ENCODE measurements at places on chromosomes 6 and 20. TPM values are rescaled to one million over a fixed set of nuclear protein-coding genes. Genes with fewer than 3 reads are reported as not detected.

Gene PNPLA1
- 0.20 TPM for total RNA-seq

- peak; percentile 31 for ATAC-seq
Observed at GRCh38 chr6:46491628-46492547, 639 bp upstream of the RCAN2 start.

GRCh38 chr6:4270776-4271175 is 135.4 kb upstream of the ECI2 start:
- peak; percentile 51 for ATAC-seq

Gene FKBP1C
- total RNA-seq = not detected

GRCh38 chr6:149854532-149854931 is 9.6 kb downstream of the LRP11 start:
- peak; percentile 80 for ATAC-seq

GRCh38 chr6:5425267-5425666 is 164.0 kb downstream of the FARS2 start:
- ATAC-seq = no peak

Gene PSMB9
- 11.7 TPM for total RNA-seq

Gene VNN1
- 0.12 TPM for total RNA-seq

GRCh38 chr6:129771678-129772077 is 61.7 kb upstream of the ARHGAP18 start:
- ATAC-seq = no peak

DNA sequence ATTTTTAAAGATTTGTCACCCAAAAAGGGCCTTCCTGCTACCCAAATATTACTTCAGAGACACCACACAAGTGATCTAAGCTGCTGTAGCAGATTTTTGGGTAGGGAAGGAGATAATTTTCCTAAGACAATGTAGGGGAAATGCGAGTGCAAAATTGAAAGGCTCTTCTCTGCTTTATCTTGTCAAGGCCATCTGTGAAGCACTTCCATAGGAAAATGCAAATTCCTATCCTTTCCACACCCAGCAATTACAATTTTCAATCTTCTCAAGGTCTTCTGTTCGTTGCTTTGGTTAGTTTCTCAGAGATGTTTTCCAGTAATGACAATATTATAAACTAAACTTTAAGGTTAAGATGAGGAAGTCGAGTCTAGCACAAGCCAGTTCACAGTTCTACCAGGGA is 53.4 kb downstream of the HDGFL1 start:
- ATAC-seq = no peak

DNA sequence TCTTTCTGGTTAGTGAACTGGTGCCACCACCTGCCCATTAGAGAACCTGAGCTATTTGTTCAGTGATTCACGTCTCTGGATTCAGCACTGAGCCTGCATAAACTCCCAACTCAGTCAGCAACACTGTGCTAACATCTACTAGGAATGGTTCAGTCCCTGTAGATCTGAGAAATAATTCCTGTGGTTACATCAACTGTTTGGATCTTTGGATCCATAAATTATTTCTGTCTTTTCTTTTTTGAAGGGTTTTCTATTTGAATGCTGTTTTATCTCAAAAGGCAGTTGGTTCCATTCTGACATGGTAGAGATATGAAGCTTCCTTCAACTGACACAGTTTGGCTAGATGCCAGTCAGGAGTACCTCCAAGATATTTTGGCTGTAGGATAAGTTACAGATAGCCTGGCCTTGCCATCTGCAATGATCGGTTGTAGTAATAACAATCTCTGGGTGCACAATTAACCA is 125.9 kb downstream of the TRMT11 start:
- peak; percentile 49 for ATAC-seq

DNA sequence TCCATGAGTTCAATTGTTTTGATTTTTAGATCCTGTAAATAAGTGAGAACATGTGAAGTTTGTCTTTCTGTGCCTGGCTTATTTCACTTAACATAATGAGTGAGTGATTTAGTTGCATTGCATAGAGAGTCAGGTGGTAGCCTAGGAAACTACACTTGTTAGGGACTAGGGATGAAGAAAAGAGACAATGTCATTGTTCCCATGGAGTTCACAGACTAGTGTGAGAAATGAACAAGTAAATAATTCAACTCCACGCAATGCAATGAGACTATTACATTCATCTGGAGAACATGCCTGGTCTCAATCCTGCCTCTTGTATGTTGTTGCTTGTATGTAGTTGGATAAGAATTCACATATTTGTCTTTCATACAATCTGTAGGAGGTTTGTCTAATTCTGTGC is 76.3 kb upstream of the B3GAT2 start:
- ATAC-seq = no peak

DNA sequence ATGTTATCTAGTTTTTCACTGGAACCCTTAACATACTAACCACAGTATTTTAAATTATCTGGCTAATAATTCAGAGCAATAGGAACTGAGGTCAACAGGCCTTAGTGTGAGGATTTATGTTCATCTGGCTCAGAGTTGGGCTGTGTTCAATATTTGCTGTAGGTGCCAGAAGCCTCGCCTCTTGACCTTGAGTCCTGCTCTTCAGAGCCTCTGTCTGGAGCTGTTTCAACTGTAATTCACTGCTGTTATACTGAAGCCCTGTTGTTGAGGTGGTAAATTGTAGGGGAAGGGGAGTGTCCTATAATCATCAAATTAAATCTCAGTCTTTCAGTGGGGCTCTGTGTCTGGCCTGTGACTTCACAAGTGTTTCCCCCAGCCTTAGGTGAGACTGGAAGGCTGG is 184.4 kb downstream of the CDH26 start:
- no peak for ATAC-seq

Gene HSD17B8
- total RNA-seq = 27.3 TPM

Gene TMX4
- total RNA-seq = 18.9 TPM

DNA sequence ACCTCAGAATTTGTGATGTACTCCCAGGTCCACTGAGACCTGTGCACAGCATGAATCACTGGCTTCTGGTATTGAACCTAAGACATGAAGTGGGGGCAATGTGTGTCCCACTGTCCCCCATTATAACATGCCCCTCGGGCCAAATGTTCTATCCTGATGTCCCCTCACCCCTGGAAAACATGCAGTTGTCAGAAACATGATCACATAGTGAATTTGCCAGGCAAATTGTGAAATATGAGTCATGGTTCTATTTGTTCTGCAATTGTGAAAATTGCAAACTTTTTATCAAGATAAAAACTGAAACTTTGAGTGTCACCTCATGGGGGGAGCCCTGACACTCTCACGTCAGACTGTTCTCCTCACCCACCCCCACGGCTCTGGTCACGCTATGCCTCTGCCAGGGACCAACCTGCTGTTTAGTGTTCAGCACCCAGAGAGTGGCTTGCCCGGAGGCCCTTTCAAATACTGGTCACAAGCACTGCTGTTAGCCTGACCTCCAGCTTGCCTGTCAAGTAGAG is 305.3 kb downstream of the CLIC5 start:
- peak; percentile 19 for ATAC-seq

GRCh38 chr6:136510299-136510698 is 39.9 kb downstream of the MAP7 start:
- no peak for ATAC-seq

Gene GATA5
- not detected for total RNA-seq

GRCh38 chr6:157091856-157092460 is 231.4 kb downstream of the TMEM242 start:
- ATAC-seq = no peak

- no peak for ATAC-seq
Observed at GRCh38 chr20:62346398-62347150, 20.5 kb downstream of the LAMA5 start.

Gene FABP7
- total RNA-seq = not detected

- no peak for ATAC-seq
Observed at GRCh38 chr6:113344969-113345368, 512.2 kb upstream of the MARCKS start.

- ATAC-seq = no peak
Observed at GRCh38 chr6:42509765-42510164, 54.1 kb upstream of the UBR2 start.

Gene DOK5
- 0.12 TPM for total RNA-seq

DNA sequence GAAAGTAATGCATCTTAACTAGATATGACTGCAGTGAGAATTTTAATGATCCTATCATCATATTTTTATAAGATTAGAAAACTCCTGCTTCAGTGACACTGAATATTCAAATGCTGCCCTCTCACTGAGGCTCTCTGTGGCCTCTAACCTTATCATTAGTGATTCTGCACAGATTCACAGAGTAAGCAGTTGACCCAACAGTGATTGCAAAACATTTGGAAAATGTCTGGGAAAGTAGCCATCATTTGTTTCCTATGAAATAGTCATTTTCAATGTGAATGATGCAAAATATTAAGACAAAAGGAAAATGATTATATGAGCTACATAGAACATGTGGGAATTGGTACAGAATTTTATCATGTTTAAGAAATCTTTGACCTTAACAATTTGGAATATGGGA is 210.3 kb downstream of the TBX18 start:
- no peak for ATAC-seq

Gene SIGLEC1
- total RNA-seq = 0.80 TPM

- ATAC-seq = no peak
Observed at GRCh38 chr6:36578431-36578830, 15.7 kb upstream of the SRSF3 start.

DNA sequence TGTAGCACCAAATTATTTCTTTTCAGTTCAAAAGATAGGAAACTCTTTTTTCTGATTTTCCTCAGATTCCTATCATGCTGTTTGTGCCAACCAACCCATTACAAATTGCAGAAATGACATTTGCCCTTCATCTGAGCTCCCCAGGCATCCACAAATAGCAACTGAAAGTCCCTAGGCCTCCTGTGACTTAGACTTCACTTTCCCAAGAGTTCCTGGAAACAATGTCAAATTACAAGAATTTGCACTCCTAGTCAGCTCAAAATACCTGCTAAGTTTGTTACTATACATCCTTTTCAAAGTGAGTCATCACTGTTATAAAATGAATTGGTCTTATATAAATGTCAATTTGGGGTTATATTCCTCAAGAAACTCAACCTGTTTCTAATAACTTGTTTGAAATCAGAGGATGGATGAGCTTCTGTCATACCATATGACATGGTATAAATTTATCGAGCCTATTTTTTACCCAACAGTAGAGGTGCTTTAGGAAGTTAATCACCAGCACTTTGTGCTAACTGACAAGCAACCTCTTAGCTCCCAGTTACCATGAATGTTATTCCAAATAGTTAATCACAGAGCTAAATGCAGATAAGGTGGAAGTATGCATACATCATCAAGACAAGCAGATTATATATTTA is 256.5 kb downstream of the HACE1 start:
- no peak for ATAC-seq

GRCh38 chr6:16338577-16339264 is 100.3 kb downstream of the GMPR start:
- ATAC-seq = peak; percentile 36

DNA sequence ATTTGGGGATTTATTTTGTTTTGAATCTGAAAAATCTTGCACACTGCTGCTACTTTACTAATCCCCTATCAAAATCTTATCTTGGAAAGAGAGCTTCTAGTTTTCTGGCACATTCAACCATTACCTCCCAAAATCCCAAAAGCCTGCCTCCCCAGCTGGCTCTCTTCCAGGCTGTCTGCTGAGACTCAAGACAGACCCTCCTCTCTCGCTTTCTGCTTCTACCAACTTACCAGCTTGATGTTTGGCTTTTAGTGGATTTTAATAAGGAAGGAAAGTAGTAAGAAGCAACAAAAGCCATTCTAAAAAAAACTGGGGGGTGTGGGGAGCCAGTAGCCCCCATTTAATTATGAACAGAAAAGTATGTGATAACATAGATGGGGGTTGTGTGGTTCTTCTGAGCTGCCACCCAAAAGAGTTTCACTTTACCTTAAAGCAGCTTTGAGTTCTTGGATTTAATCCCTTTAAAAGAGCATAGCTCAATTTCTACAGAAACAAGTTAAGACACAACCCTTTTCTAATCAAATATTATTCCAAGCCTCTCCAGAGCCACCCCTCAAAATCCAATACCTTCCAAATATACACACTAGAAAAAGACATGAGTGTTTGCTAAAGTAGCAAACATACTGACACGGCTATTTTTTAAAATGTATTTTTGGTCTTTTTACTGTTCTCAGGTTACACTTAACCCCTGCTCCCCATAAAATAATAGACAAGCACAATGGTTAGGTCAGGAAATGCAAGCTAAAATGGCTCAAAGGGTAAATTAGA is 71.7 kb downstream of the ATP9A start:
- ATAC-seq = peak; percentile 37

DNA sequence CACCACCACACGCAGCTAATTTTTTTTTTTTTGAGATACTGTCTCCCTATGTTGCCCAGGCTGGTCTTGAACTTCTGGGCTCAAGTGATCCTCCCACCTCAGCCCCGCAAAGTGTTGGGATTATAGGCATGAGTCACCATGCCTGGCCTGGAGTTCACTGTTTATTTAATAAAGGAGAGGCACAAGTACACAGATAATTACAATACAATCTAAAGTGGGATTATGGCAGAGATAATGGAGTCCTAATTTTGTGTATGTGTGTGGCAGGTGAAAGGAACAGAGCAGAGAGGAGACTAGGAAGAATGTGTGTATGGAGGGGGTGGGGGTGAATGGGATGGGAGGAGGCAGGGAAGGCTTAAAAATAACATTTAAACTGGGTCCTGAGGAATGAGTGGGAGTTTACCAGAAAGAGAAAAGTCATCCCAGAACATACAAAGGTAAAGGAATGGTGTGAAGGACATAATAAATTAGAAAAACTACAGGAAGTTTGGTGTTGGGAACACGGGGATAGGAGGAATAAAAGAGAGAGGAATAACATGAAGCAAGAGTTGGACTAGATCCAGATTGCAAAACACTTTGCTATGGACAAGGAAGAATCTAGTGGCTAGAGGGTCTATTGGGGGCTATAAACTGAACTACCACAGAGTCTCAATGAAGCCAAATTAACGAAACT is 4.4 kb downstream of the NCOA5 start:
- no peak for ATAC-seq

GRCh38 chr6:85240787-85241385 is 209.0 kb upstream of the NT5E start:
- no peak for ATAC-seq

DNA sequence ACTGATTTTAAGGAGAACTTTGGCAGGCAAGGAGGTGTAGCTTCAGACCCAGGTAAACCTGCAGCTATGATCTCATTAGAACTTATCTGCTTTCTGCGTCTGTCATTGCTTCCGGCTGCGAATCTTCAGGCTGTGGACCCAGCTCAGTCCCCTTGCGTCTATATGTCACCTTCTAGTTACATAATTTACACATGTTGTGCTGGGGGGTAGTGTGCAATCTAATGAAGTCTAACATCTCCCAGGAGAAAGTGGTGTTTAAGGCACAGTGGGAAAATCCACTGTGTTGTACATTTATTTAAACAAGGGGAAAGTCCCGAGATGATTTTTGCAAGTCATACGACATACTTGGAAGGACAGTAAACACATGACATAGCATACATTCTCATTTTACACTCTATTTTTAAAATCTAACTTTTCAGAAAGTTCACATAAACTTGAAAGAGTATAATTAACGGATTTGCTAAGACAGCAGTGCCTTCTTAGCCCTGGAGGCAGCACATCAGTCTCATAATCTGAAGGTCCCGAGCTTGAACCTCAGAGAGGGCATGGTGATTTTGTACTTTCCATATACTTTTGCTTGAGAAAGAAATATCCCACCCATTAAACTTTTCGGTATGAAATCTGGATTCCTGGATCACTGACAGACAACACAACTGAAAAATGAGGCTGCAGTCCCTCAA is 35.2 kb downstream of the GPX6 start:
- ATAC-seq = no peak

GRCh38 chr6:10341605-10342004 is 73.3 kb downstream of the TFAP2A start:
- ATAC-seq = no peak

All from esophagus mucosa (tissue), 1 donor.